ENCODE measurements at places on chromosomes 6 and 20. TPM values are rescaled to one million over a fixed set of nuclear protein-coding genes. Genes with fewer than 3 reads are reported as not detected.

Gene HLA-DQB1
- total RNA-seq, result 0.17 TPM

DNA sequence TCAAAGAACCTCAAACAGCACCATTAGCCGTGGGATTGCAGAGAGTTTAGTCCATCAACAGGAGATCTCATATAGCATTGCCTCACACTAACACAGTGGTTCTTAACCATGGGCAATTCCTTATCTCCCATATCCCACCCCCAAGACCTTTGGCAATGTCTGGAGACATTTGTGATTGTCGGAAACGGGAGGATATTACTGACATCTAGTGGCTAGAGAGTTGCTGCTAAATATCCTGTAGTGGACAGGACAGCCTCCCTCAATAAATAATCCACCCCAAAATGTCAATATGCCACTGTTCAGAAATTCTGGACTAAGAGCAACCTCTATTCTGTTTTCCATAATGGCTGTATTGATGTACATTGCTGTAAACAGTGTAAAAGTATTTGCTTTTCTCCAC lies 210.1 kb upstream of the CCN2 start:
- peak; percentile 23 for DNase-seq

Gene RAMACL
- total RNA-seq, result 0.17 TPM

- no peak for DNase-seq
Measured at GRCh38 chr6:159468994-159469393, 224.0 kb downstream of the SOD2 start.

Gene IP6K3
- not detected for total RNA-seq

- peak; percentile 36 for DNase-seq
Measured at GRCh38 chr20:57509665-57510237, 15.2 kb downstream of the CTCFL start.

DNA sequence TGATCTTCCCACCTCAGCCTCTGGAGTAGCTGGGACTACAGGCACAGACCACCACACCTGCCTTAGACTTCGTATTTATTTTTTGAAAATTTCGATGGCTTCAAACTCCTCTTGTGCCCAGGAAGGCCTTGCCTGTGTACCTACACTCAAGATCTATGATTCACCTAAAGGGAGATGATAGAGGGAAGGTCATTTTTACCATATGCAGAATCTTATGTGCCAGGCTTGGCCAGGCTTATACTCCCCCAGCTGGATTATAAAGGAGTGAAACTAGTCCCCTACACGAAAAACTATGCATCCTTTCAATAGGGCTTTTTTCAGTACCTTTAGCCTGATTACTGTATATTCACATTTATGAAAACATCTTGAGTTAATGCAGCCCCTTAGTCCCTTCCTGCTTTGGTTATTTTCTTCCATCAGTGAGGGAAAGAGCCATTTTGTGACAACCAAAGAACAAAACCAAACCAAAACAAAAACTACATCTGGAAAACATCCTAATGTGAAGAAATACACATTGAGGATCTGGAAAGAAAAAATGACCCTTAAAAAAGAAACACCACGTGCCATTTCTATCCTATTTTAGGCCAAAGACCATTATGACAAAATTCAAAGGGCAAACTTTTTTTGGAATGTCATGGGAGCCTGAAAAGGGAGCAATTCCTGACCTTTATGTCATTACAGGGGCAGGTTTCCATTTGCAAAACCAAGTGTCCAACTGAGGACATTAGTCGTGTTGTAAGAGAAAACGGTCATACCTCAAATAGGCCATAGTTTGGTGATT lies 34.7 kb downstream of the RIPOR2 start:
- no peak for DNase-seq

Measured in NCI-H460 (cell line).